ENCODE measurements at places on chromosomes 1 and 21.

DNA sequence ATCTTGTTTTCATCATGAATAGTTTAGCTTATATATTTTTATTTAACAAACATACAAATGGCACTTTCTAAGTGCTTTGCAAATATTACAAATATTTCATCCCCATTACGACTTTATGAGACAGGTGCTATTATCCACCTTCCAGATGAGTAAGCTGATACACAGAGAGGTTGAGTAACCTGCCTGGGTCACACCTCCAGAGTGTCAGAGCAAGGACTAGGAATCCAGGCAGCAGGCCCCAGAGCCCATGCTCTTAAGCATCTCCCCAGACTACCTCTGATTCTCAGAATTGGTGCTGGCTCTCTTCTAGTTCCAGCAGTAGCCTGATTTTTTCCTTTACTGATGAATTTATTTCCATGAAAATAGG, 40.0 kb downstream of the EPHB2 start:
- DNase-seq = no peak

GRCh38 chr1:113073479-113073950, 517 bp downstream of the LRIG2 start:
- peak; percentile 56 for DNase-seq

DNA sequence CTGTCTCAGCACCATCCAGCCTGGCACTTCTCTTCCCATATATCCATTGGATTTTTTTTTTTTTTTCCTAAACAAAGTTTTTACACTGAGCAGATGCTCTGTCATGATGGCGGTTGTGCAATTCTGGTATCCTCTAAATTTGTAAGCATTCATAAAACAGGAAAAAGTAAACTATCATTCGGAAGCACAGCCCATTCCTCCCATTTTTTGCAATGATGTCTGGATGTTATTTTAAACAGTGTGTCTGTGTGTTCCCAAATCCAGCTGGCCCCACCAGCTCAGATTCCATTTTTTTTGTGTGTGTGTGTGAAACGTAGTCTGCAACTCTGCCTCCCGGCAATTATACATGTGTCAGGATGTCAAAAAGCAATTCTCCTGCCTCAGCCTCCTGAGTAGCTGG, 33.5 kb downstream of the PDPN start:
- no peak for DNase-seq

- DNase-seq = no peak
Measured at GRCh38 chr1:228434689-228435088, 18.0 kb upstream of the TRIM17 start.

GRCh38 chr1:217369271-217369981, 261.5 kb downstream of the GPATCH2 start:
- no peak for DNase-seq

- no peak for DNase-seq
Measured at GRCh38 chr1:93549811-93550210, 101.9 kb downstream of the FNBP1L start.

- no peak for DNase-seq
Measured at GRCh38 chr1:160519642-160520435, 3.2 kb downstream of the SLAMF6 start.

- DNase-seq = no peak
Measured at GRCh38 chr1:59924653-59925052, 1.9 kb downstream of the CYP2J2 start.

DNA sequence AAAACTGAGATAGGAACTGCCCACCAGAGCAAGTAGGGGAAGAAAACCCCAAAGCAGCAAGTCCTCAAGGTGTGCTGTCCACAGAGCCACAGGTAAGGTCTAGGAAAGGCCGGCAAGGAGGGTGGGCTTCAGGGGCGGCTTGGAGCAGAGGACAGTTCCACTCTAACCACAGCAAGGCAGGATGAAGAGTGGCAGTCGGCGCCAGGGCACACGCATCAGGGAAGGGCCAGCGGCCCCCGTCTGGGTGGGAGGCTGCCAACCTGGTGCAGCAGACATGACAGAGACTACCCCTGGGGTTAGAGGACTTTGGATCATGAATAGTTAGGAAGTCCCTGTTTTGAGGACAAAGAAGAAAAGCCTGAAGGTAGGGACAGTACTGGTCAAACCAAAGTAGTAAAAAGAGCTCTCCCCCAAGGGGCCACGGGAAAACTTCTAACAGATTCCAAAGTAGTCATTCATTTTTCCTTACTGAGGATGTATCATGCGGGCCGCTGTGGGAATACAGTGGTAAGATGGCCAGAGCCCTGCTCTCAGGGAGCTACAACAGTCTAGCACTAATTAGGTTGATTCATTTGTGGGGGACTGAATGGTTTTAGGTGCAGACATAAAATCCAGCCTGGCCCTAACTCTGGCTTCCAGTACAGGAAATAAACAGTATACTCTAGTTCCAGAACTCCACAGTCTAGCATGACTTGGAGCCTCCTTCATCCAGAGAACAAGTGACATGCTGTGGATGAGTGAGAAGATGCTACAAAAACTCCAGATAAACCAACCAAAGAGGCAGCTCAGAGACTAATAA, 3.5 kb upstream of the RAP1GAP start:
- DNase-seq = no peak

- no peak for DNase-seq
Measured at GRCh38 chr1:43068911-43069310, 103.2 kb downstream of the EBNA1BP2 start.

- DNase-seq = no peak
Measured at GRCh38 chr21:44958471-44959191, 18.8 kb downstream of the SLX9 start.

GRCh38 chr1:206112600-206113301, 4.4 kb downstream of the AVPR1B start:
- DNase-seq = no peak

- no peak for DNase-seq
Measured at GRCh38 chr1:63843884-63844283, 70.1 kb downstream of the ROR1 start.

- DNase-seq = no peak
Measured at GRCh38 chr1:25500694-25501093, 42.7 kb upstream of the LDLRAP1 start.

Data from nucleus accumbens (tissue), 56 donors.